CD4-positive, alpha-beta T cell treated with Interleukin-1 beta for 1 hour (primary cell): ENCODE measurements at places on chromosomes 3 and 15.
A peak's percentile ranks its signal among the peaks of the same experiment; 100 is the strongest.

GRCh38 chr15:35505141-35505540 lies 40.8 kb downstream of the DPH6 start:
- DNase-seq = no peak

DNA sequence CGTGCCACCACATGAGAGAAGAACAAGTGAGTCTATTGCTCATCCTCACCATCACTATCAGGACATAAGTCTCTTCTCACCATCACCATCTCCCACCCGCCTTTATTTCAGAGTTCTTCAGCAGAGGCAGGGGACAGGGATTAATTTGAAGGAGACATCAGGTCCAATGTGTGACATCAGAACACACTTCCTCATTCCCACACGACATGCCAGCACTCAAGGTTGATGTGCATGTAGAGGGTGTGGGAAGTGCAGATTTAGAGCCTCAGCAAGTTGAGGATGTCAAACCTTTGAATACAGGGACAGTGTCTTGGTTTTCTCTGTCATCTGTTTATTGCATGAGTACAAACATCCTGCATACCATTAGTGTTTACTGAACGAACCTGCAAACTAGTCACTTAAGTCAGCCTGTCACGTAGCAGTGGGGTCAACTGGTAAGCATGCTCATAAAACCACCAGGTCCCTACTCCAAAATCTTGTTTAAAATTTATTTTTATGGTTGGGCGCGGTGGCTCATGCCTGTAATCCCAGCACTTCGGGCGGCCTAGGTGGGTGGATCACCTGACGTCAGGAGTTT lies 104.4 kb downstream of the MYLK start:
- DNase-seq = no peak

GRCh38 chr3:41920406-41920965 lies 41.4 kb downstream of the ULK4 start:
- DNase-seq = no peak

- DNase-seq = no peak
These were observed 80.7 kb downstream of the SEC22A start for GRCh38 chr3:123282461-123282860.

- no peak for DNase-seq
These were observed 50.3 kb upstream of the PLXND1 start for GRCh38 chr3:129656659-129657247.

- no peak for DNase-seq
These were observed 273.0 kb upstream of the COL8A1 start for GRCh38 chr3:99365396-99365795.

GRCh38 chr15:99343881-99344551 lies 92.7 kb downstream of the LRRC28 start:
- DNase-seq = peak; percentile 28

- no peak for DNase-seq
These were observed 43.1 kb upstream of the FNDC3B start for GRCh38 chr3:171996178-171996817.

GRCh38 chr3:119258915-119259314 lies 18.2 kb upstream of the B4GALT4 start:
- DNase-seq = no peak

- DNase-seq = no peak
These were observed 153.5 kb downstream of the SV2B start for GRCh38 chr15:91253605-91254004.

GRCh38 chr3:116135457-116136085 lies 309.7 kb downstream of the LSAMP start:
- no peak for DNase-seq

GRCh38 chr3:25096536-25096935 lies 331.5 kb upstream of the RARB start:
- DNase-seq = no peak

GRCh38 chr3:51982838-51983577 lies at the start of gene ACY1:
Gene ACY1 (plus strand): TSS chr3:51983535. CDS start chr3:51984065, 530 bp downstream.
- peak; percentile 64 for DNase-seq

GRCh38 chr3:101548527-101549105 lies 13.1 kb upstream of the TRMT10C start:
- no peak for DNase-seq

DNA sequence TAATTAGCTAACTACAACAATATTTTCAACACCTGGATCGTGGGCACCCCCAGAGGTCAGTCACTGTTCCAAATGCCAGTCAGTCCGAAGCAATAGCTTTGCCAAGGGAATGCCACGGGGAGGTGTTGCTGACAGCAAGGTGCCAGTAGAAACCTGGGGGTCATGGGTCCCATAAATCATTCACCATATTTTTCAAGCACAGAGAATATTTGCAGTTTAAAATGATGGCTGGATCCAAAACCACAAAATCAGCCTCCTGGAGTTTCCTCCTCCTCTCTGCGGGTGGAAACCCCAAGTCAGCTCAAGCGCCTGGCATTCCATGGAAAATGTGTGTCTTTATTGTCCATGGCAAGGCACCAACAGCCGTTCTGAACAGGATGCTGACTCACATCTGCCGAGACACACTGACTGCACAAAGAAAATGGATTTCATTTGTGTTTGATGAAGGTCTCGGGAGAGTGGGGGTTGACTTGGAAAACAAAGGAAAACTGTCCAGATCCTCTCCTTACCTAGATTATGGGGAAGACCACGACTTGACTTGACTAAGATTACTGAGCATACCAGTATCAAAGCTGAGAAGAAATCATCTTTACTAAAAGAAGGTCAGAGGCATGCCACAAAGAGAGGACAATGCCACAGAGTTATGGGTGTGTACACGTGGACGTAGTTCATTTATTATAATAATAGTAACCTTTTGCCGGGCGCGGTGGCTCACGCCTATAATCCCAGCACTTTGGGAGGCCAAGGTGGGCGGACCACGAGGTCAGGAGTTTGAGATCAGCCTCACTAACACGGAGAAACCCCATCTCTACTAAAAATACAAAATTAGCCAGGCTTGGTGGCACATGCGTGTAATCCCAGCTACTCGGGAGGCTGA lies 26.4 kb downstream of the ANXA2 start:
- DNase-seq = no peak

DNA sequence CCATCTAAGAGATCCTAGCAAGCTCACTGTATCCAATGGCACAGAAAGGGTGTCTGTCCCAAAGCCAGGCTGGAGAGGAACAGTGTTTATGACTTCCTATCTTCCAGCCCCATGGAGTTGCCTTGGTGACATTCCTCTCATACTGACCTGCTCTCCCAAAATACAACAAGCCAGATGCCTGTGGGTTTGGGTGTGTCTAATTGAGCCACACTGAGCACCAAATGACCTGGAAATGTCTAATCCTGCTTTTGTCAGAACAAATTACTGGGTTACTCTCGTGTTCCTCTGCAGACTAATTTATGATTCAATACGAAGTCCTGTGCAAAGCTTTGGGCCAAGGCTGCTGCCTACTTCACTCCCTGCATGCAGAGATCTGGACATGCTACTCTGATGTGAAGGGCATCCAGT lies 98.1 kb upstream of the STRIT1 start:
- DNase-seq = no peak

DNA sequence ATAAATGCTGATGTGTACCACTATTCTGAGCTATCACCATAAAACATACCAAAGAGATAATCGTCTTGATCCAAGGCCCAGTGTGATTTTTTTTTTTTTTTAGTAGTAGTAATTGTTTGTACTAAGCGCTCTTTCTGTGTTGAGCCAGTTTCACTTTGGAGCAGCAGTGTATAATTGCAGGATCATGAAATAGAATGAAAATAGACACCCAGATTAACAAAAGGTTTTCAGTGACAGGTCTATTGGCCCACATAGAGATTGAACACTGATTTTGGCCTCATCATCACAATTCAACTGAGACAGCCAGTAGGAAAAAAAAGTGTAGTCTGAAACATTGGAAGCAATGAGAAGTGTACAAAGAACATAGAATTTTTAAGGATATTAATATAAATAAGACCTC lies 749.8 kb downstream of the NAALADL2 start:
- no peak for DNase-seq

DNA sequence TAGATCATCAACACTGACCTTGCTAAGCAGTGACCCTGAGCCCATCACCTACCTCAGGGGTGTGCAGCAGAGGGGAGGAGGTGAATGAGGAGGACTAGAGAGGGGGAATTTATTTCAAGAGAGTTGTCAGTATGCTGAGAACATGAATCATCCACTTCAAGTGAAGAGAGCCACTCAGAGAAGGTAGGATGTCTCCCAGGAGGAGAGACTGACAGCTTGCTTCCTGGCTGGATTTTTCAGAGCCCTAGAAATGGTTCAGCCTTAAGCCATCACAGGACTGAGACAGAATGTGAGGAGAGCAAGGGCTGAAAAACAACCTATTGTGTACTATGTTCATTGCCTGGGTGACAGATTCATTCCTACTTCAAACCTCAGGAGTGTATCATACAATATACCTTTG lies 34.8 kb downstream of the CCNL1 start:
- DNase-seq = no peak

- peak; percentile 53 for DNase-seq
These were observed 214.8 kb upstream of the TPRG1 start for GRCh38 chr3:188956839-188957489.

GRCh38 chr3:114584734-114585371 lies 291.0 kb downstream of the TIGIT start:
- DNase-seq = no peak

DNA sequence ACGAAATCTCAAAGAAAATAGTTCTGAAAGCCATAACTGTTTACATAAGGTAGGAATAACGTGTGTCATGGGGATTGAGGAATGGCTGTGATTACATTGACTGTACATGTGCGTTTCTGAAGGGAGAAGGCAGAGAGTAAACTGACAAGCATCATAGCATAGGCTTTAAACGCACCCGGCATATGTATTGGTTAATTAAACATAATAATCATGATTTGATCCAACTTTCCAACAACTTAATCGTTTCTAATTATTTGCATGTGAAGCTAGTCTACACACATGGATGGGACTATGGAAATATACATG lies 3.3 kb downstream of the TMEM108 start:
- no peak for DNase-seq

- DNase-seq = no peak
These were observed 14.0 kb downstream of the VGLL4 start for GRCh38 chr3:11629716-11630115.

DNA sequence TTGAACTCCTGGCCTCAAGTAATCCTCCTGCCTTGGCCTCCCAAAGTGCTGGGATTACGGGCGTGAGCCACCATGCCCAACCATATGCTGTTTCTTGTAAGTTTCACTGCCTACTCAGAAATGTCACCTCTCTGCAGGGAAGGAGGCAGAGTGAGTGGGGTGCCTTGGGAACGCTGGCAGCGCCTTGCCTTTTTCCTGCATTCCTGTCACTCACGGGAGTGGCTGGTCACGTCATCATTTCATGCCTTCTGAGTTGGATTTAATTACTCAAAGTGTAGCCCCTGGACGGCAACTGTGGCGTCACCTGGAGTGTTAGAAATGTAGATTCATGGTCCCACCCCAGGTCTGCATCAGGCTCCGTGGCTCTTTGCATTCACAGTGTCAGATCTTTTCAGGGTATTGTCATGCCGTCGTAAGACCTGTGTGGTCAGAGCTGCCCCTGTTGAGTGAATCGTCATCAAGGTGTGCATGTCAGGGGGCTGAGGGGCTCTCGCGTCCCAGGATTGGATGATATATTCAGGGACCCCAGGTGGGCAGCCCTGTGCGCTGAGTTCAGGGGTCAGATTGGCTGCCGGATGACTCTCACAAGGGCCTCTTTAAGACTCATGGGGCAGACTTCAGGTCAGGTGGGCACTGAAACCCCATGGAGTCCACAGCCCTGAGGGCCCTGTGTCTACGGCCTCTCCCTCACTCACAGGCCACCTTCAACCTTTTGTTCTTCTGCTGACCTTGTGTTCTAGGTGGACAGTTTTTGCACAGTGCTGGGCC lies 65.9 kb upstream of the KLHL25 start:
- DNase-seq = no peak

DNA sequence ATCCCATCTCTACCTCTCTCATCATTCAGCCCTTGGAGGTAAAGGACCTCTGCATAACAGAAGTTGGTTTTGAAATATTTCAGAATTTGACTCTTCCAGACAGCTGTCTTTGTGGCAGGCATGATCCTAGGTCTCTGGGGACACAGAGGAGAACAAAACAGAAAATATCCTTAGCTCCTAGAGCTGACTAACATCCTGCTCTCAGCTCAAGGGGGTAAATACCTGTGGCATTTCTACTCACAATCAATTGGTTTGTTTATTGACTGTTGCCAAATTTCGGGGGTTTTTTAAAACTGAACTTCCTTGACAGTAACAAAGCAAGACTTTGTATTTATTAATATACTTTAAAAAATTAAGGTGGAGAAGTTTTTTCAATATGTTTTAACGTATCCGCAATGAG lies 78.8 kb downstream of the EOMES start:
- no peak for DNase-seq

DNA sequence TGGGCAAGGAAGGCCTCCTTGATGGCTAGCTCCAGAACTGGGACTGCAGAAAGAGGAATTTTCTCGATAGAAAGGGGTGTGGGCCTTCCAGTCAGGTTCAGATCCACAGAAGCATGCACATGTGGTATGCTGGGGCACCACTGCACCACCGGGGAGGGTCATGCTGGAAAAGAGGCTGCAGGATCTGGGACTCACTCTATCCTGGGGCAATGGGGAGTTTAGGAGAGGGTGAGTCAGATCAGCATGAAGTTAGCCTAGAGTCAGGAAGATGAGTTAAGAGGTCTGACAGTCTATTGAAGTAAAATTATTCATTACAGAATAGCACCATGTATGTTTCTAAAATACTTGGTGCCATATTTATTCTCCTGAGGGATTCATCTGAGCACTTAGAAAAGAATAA lies 130.2 kb upstream of the TOPAZ1 start:
- no peak for DNase-seq

DNA sequence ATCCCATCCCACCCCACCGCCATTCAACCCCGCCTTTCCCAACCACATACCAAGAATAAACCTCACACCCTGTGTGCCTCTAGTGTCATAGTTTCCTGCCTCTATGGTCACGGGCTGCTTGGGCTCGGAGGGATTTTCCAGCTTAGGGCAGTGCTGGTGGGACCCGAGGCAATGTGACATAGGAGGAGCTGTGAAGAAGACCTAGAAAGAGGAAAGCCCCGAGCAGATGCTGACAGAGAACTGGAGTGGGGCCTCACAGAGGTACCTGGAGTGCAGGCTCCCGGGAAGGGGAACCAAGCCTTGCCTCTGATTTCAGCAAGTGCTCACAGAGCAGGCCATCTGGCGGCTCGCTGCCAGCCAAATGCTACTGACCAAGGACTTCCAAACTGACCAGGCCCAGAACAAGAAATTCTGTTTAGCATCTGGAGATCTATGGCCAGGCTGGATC lies 27.5 kb downstream of the BHLHE40 start:
- peak; percentile 89 for DNase-seq
